ENCODE measurements at places on chromosomes 5 and 9.

- no peak for ATAC-seq
Observed at GRCh38 chr5:109312695-109313094, 97.1 kb downstream of the PJA2 start.

- no peak for ATAC-seq
Observed at GRCh38 chr9:89718176-89718575, 113.4 kb downstream of the GADD45G start.

DNA sequence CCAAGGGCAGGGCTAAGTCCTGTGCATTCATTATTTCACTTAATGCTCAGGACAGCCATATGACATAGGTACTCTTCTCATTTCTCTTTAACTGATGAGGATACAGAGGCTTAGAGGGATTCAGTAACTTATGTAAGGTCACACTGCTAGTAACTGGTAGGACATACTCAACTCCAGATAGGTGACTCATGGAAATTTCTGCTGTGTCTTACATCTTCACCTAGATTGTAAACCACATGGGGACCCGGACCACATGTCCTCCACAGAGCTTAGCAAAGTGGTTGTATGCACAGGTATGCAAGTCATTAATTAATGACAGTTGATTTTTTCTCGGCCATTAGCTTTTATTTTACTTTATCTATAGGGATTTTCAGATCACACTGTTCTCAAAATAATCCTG is 29.3 kb downstream of the SLC1A1 start:
- no peak for ATAC-seq

GRCh38 chr9:81370096-81370495 is 319.3 kb downstream of the TLE1 start:
- no peak for ATAC-seq

- ATAC-seq: peak; percentile 71
Observed at GRCh38 chr5:107157809-107158208, 512.9 kb downstream of the EFNA5 start.

GRCh38 chr9:108612513-108612912 is 243.3 kb downstream of the ACTL7B start:
- ATAC-seq: no peak

Data from motor neuron (in vitro differentiated cells).